T-helper 22 cell (primary cell): ENCODE measurements at places on chromosomes 13 and 19.

DNA sequence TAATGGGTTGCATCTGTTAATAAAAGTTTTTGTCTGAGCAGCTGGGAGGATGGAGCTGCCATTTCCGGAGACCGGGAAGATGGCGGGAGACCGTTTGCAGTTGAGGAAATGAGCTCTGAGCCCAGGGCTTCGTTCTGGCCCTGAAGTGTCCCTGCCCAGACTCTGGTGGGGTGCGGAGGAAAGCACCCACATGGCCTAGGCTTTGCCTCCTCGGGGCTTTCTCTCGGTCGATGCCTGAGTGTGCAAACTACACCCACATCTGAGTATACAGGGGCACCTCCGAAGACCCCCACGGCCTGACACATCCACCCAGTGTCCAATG is 15.6 kb upstream of the NANOS3 start:
- no peak for DNase-seq

DNA sequence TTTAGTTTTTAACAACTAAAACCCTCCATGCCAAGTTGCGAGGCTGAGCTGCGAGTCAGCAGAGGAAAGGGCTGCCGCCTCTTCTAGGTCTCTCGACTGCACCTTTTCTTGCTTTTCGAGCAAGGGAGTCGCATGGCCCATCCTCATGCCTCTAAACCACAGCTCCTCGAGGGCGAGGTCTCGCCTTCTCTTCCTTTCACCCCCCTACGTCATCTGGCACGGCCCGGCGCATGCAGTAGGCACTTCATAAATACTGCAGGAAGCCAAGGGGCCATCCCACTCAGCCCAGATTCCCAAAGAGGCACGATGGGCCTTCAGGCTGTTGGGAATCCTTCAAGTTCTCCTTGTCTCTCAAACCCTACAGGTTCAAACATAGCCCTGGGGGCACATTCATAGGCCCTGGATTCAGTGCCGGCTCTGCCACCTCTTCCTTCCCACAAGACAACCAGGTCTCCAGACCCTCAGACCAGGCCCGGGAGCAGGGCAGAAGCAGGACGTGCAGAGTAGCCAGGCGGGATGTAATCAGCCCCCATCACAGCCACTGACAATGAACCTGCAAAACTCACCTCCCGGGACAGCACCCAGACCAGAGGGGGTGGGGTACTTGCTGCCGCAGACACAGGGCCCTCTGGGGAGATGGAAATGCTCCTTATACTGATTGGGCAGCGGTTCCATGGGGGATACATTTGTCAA is 41.7 kb downstream of the GGACT start:
- no peak for DNase-seq

- no peak for DNase-seq
These were observed 17.3 kb downstream of the PLD3 start for GRCh38 chr19:40365613-40366401.

- no peak for DNase-seq
These were observed 17.8 kb downstream of the GPR12 start for GRCh38 chr13:26742691-26743358.

DNA sequence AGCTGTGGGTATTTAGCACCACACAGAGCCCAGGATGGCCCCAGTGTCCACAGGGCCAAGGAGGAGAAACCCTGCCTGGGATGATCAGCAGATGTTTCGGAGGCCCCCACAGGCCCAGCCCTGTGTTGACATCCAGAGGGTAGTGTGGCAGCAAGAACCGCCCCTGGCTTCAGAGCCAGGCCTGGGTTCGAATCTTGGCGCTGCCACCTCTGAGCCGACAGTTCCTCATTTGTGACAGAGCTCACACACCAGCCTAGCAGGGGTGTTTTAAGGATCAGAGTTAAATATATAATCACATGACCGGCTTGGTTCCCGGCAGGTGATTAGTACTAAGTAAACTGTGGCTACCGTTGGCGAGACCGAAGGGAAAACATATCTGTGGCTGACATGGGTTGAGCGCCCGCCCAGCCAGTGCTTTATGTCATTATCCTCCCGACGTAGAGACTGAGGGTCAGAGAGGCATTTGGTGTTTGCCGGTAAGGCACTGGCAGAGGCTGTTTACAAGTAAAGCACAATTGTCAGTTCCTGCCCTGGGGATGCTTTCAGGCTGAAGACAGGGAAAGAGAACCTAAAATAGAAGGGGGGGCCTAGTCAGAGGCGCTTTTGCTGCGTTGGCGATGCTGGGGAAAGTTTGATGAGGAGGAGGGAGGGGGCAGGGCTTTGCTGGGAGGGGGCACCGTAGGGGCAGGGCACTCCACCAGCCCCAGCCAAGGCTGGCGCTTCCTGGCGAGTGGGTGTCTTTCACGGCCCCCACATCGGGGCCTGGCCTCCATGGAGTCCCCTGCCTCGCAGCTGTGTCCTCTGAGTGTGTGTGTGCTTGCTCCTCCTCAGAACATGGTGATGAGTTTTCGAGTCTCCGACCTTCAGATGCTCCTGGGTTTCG is 4.8 kb downstream of the PIAS4 start:
- DNase-seq: no peak

GRCh38 chr13:30125422-30126073 is 181.8 kb downstream of the KATNAL1 start:
- no peak for DNase-seq

DNA sequence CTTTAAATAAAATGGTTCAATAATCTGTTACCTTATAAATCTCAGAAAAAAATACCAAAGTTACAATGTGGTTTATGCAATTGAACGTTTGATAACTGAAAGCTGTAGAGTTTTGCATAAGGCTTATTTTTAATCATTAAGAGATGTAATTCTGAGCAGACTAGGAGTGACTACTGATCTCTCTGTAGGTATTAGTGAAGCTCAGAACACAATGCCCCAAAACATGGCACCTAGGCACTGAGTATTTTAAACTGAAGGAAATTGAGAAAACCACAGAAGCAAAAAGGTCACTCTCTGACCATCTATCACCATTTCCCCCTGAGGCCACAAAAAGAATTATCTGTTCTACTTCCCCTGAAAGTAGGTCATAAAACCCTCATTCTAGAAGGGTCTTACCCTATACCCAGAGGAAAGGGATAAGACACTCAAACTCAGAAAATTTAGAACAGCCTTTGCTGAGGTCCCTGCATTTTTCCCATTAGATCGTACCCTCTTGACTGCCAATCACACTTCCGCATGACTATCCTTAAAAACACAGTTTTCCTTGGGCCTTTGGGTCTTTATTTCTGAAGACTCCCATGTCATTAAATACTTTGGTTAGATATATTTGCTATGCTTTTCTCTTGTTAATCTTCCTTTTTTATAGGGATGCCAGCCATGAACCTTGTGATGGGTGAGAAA is 158.1 kb downstream of the PCDH9 start:
- DNase-seq: no peak

- DNase-seq: no peak
These were observed 1.3 kb downstream of the KLK6 start for GRCh38 chr19:50967929-50968715.

GRCh38 chr13:76965759-76966421 is 17.6 kb downstream of the ACOD1 start:
- no peak for DNase-seq

GRCh38 chr19:55209693-55210472 is 582 bp upstream of the PTPRH start:
- no peak for DNase-seq

- DNase-seq: no peak
These were observed 57.7 kb downstream of the ATP7B start for GRCh38 chr13:51953347-51954195.

DNA sequence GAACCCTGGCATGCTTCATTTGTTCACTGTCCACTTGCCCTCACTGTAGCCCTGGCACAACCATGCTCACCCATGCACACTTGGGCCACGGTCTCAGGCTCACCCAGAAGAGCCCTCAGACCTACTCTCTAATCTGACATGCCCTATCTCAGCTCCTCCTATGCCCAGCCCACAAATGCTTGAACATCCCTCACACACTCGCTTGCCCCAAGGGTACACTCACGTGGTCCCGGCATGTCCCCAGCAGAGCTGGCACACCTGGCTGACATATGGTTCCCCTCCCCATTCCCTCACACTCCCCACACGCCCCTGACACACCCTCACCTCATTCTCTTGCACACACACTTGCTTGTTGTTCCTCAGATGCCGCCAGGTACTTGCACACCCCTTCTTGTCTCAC is 55.7 kb downstream of the MAP4K1 start:
- DNase-seq: no peak

DNA sequence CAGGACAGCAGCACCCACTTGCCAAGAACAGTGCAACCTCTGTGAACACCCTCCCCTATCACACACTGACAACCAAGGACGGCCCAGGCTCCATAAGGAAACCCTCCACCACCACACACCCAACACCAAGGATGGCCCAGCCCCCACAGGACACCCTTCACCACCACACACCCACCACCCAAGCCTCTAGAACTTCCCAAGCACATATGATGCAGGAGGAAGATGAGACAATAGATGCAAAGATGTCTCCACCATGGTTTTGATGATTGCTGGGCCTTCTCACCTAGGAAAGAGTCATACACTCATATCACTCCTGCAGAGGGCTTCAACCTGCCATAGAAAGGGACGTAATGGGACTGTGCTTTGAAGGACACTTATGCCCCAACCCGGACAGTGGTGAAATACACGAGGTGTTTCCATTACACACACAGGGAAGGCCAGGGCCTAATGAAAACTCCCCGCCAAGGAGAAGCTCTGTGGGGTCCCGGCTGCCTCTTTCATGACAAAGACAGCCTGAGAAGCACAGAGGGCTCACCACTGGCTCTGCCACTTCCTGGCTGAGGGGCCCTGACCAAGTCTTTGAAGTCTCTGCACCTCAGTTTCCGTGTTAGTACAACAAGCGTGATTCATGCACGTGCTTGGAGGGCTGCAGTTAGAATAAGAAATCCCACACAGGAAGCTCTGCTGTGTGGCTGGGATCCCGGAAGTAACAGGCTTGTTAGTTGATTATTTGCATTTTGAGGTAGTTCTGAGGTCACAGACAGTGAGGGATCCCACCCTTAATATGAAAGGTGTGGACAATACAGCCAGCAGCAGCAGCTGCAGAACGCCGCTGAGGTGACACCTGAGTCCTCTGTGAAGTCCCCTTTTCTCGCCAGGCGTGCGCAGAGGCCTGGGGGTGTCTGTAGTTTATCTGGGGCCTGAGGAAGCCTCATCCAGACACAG is 61.9 kb upstream of the ATP12A start:
- peak; percentile 34 for DNase-seq

DNA sequence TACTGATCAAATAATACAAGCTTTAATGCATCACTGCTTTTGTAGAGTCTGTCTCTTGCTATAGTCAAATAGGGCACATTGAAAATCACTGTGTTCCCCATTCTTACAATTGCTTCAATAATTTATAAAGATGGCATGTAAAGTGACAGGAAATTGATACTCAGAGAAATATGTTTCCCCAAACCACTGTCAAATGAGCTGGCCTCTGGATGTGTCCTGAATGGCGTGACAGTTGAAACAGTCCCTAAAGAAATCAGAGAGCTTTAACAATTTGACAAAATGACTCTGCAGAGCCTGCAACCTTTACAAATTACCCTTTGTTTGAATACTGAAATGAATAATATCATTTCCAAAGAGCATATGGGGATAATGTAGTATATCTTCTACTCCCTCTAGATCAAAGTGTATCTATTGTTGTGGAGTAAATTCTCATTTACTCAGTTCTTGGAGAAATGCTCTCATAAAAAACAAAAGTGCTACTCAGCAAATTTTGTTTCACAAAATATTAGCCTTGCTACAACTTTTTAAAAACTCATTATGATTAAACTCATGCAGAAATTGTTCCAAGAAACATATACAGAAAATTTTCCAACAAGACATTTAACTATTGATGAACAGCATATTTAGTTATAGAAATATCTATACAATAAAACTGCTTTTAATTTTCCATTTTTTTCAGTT is 763.2 kb upstream of the SPRY2 start:
- DNase-seq: no peak

DNA sequence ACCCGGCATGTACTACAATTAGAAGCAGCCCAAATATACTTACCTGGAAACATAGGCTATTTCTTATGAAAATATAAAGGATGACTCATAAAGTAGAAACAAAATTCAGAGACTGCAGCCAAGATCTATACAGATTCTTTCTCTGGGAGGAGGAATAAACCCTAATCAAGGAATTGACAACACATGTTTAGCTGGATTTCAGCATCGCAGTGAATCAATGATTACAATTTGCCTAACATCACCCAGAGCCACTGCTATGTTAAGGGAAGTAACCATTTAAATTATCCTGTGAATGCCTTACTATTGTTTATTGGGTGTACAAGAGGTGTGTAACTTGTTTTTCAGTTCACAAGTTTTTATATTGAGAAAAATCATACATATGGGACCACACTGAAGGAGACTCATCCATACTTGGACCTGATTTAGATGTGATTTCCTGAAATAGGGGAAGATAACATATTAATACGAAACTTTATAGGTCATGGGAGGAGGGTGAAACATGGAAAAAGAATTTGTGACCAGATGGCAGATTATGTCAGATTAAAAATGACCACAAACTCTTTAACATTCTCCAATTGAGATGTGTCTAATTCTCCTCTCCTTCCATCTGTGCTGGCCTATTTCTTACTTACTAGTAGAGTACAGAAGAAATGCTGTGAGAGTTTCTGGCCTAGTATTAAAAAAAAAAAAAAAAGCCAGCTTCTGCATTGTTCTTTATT is 1168.4 kb downstream of the SLITRK1 start:
- no peak for DNase-seq

DNA sequence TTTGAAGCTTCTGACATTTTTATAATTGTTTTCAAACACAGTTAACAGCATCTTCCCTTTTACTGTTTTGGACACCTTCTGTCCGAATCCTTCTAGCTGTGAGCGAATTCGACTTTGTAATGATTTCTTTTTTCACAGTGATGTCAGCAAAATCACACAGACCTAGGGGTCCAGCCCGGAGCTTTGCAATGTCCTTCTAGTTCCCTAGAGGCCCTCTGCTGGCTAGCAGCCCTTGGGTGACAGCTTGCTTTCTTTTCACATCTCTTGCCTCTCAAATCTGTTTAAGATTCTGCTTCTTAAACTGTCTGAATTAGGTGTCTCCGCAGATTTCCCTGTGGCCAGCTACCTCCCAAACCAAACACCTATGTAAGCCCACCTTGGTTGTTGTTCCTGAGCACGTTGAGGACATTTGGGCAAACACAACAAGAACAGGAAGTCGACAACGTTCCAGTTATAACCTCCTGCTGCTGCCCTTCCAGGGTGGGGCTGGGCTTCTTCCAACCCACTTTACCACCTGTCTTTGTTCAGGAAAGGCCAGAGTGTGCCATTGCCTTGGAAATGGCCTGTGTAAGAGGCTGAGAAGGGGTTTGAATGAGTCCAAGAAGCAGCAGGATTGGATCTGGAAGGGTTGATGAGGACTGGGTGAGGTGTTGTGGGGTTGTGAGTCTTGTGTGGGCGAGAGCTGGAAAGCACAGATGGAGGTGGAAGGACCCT is 123.1 kb downstream of the ATP8A2 start:
- no peak for DNase-seq

GRCh38 chr19:21835810-21836444 is at the start of gene ZNF43:
TSS of gene ZNF43 (minus strand) at chr19:21836182. CDS start at chr19:21836038, 144 bp downstream.
- DNase-seq: peak; percentile 86

- no peak for DNase-seq
These were observed 11.7 kb downstream of the KCTD12 start for GRCh38 chr13:76874479-76874878.

DNA sequence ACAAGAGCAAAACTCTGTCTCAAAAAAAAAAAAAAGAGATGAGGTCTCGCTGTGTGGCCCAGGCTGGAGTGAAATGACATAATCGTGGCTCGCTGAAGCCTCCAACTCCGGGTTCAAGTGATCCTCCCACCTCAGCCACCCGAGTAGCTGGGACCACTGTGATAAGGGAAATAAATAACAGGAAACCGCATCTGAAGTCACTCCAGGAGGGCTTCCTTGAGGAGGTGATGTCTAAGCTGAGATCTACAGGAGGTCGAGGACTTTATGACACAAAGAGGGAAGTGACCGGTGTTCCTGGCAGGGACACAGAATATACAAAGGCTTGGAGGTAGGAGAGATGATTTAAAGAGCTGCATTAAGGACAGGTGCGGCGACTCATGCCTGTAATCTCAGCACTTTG is 8.9 kb upstream of the NR2F6 start:
- no peak for DNase-seq
